HT-29 (cell line): ENCODE measurements at places on chromosomes 2 and 18. TPM values are rescaled to one million over a fixed set of nuclear protein-coding genes. Genes with fewer than 3 reads are reported as not detected.

- DNase-seq: peak; percentile 80
These were observed at the start of gene MLPH for GRCh38 chr2:237486819-237487448. TSS of gene MLPH (plus strand) at chr2:237487251. CDS start at chr2:237493427, 6,176 bp downstream.

GRCh38 chr2:182763311-182763912 lies 47.4 kb downstream of the DNAJC10 start:
- DNase-seq: peak; percentile 72

GRCh38 chr2:242034138-242034537 lies 164.6 kb downstream of the RTP5 start:
- DNase-seq: no peak

Gene GALNT3
- 35.2 and 39.6 TPM in 2 replicates for total RNA-seq
